ENCODE measurements at places on chromosomes 6 and 20. TPM values are rescaled to one million over a fixed set of nuclear protein-coding genes. Genes with fewer than 3 reads are reported as not detected.

- no peaks in the 10 kb centered on the region for H3K36me3 ChIP-seq
- H3K4me1 ChIP-seq: no peaks in the 10 kb centered on the region
- no peaks in the 10 kb centered on the region for H3K27me3 ChIP-seq
- H3K4me3 ChIP-seq: no peak overlapping the region
These were observed 872.4 kb downstream of the C6orf118 start for GRCh38 chr6:164436976-164437375.

- no peaks in the 10 kb centered on the region for H3K27me3 ChIP-seq
- no peak overlapping the region for H3K4me3 ChIP-seq
- H3K4me1 ChIP-seq: no peaks in the 10 kb centered on the region
- no peak for DNase-seq
- no peaks in the 10 kb centered on the region for H3K36me3 ChIP-seq
These were observed 323.9 kb downstream of the ZFAND3 start for GRCh38 chr6:38143191-38144150.

DNA sequence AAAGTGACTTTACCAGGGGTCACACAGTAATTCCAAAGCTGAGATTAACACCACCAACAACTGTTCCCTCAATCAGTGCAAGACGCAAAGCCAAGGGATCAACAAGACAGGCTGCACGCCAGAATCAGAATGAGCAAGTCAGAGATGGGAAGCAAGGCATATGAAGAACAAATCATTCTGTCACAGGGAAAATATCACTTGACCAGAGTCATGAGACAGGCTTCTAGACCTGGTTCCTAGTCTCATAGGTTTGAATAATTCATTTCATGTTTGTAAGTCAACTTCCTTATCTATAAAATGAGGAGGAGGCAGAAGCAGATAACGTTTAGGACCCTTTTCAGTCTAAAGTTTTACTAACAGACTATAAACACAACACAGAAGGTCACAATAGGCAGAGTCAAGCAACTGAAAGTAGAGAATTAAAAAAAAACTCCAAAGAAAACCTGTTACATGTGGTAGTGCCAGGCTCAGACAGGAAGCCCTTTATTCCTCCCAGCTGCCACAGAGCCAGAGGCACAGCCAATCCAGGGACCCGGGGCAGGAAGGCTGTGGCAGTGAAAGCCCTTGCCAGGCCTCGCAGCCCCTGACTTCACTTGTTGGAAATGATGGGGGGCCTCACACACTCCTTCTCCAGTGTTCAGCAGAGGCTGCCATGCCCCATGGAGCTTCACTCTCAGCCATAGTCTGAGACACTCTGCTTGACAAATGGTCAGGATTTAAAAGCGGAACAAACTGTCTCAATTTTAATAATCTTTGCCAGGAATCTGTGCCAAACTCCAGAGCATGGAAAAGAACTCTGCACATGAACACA is 29.2 kb upstream of the DST start:
- peak overlapping the region; percentile 45 for H3K4me3 ChIP-seq
- peak overlapping the region; percentile 94 for H3K27ac ChIP-seq
- H3K4me1 ChIP-seq: peaks cover 39% of the 10 kb centered on the region
- H3K27me3 ChIP-seq: no peaks in the 10 kb centered on the region
- no peaks in the 10 kb centered on the region for H3K36me3 ChIP-seq
- DNase-seq: peak; percentile 72

DNA sequence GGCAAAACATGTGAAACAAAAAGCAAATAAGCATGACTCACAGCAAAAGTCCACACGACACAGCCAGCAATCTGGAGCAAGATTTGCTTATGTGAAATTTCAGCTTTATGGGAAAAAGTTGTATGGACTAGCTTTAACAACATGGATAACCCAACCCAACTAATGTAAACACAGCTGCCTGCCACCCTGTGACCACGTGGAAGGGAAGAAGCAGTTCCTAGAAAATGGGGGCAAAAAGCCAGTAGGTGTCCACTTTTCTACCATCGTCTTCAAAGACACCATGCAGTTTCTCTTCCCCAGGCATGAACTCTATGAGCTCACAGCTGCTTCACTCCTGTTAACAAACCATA is 425.4 kb upstream of the RNF217 start:
- H3K4me1 ChIP-seq: no peaks in the 10 kb centered on the region
- no peak overlapping the region for H3K27ac ChIP-seq
- no peaks in the 10 kb centered on the region for H3K36me3 ChIP-seq
- no peak overlapping the region for H3K4me3 ChIP-seq

DNA sequence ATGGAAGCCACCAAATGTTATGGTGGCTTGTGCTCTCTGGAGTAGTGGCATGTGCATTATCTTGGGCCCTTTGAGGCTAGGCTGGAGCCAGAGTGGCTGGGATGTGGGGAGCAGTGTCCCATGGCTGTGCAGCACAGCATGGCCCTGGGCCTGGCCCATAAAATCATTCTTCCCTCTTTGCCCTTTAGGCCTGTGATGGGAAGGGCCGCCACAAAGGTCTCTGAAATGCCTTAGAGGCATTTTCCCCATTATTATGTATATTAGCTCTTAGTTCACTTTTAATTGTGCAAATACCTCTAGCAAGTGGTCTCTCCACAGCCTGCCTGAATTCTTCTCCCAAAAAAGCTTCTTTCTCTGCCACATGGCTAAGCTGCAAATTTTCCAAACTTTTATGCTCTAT is 297.3 kb upstream of the IRAK1BP1 start:
- no peaks in the 10 kb centered on the region for H3K36me3 ChIP-seq
- no peak overlapping the region for H3K4me3 ChIP-seq
- H3K4me1 ChIP-seq: no peaks in the 10 kb centered on the region
- no peak overlapping the region for H3K27ac ChIP-seq
- no peak for DNase-seq

GRCh38 chr6:15996030-15996429 is 132.9 kb upstream of the MYLIP start:
- no peaks in the 10 kb centered on the region for H3K4me1 ChIP-seq
- DNase-seq: no peak
- no peaks in the 10 kb centered on the region for H3K36me3 ChIP-seq
- H3K27me3 ChIP-seq: no peaks in the 10 kb centered on the region
- H3K27ac ChIP-seq: no peak overlapping the region

GRCh38 chr6:33684428-33684896 is 27.0 kb downstream of the UQCC2 start:
- no peaks in the 10 kb centered on the region for H3K27me3 ChIP-seq
- no peak overlapping the region for H3K4me3 ChIP-seq
- no peaks in the 10 kb centered on the region for H3K4me1 ChIP-seq
- no peak for DNase-seq
- no peaks in the 10 kb centered on the region for H3K36me3 ChIP-seq
- H3K27ac ChIP-seq: no peak overlapping the region

DNA sequence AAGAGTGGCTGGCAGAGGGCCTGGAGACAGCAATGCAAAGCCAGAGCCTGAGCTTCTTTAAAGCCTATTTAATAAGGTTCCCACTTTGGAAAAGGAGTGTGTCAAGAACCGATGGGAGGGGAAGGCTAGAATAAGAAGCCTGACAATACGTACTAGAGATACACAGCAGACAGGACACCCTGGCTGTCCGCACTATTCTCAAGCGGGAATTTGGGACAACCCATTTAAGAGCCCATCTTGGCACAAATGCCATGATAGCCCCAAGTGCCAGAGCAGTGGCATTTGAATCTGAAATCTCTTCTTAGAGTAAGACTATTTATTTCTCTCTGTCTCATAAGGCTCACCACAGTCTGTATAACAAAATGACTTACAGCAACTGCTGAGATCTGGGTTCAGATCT is 3.1 kb downstream of the GMDS start:
- DNase-seq: no peak
- no peaks in the 10 kb centered on the region for H3K27me3 ChIP-seq
- H3K4me3 ChIP-seq: no peak overlapping the region
- H3K27ac ChIP-seq: no peak overlapping the region
- H3K4me1 ChIP-seq: peaks cover 8% of the 10 kb centered on the region

GRCh38 chr6:32941214-32941768 is 463 bp upstream of the HLA-DMB start:
- DNase-seq: no peak
- no peak overlapping the region for H3K4me3 ChIP-seq
- peaks cover 4% of the 10 kb centered on the region for H3K4me1 ChIP-seq
- no peaks in the 10 kb centered on the region for H3K36me3 ChIP-seq
- H3K27me3 ChIP-seq: no peaks in the 10 kb centered on the region

DNA sequence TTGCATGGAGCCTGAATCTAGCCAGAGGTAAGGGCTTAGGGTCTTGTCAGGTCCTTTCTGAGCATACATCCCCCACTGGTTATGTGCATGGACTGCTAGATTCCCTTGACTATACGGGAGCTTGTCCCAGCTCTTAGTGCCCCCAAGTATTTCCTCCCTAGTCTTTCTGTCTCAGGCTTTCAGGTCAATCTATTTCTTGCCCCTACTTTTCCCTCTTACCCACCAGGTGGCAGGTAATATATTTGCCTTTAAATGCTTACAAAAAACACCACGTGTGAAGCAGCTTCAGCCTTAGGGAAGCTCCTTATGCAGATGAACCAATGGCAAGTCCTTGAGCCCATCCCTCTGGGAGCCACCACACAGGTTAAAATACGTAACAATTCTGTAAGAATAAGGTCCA is 454.2 kb downstream of the GRIK2 start:
- H3K36me3 ChIP-seq: no peaks in the 10 kb centered on the region
- no peak overlapping the region for H3K4me3 ChIP-seq
- no peaks in the 10 kb centered on the region for H3K4me1 ChIP-seq
- DNase-seq: no peak

DNA sequence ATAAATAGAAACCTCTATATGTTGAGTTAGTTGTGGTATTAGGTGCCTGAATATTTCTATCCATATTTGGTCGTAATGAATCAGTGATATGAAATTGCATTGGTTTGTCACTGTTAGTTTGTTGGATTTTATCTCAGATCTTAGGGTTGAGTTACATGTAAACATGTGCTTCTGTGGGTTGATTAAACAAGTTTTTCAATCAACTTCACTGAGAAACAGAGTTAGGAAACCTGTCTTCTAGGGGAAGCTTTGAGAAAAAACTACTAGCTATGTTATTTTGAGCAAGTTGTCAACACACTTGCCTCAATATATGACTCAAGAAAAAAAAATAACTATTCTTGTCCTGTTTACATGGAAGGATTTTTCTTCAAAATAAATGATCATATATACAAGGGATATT is 14.8 kb upstream of the ADGB start:
- H3K27me3 ChIP-seq: no peaks in the 10 kb centered on the region
- no peak overlapping the region for H3K4me3 ChIP-seq
- DNase-seq: no peak
- H3K4me1 ChIP-seq: no peaks in the 10 kb centered on the region
- H3K27ac ChIP-seq: no peak overlapping the region
- H3K36me3 ChIP-seq: no peaks in the 10 kb centered on the region

- H3K27ac ChIP-seq: no peak overlapping the region
- no peaks in the 10 kb centered on the region for H3K27me3 ChIP-seq
- no peak for DNase-seq
These were observed 305.8 kb upstream of the RSPO3 start for GRCh38 chr6:126812651-126813050.

Gene FAM83B
- total RNA-seq: 1.7 TPM

Gene RUNX2
- total RNA-seq: 0.47 TPM

Gene PTPRT
- total RNA-seq: 0.04 TPM

All from psoas muscle (tissue), 8 donors.